ENCODE measurements at places on chromosomes 1 and 21.

DNA sequence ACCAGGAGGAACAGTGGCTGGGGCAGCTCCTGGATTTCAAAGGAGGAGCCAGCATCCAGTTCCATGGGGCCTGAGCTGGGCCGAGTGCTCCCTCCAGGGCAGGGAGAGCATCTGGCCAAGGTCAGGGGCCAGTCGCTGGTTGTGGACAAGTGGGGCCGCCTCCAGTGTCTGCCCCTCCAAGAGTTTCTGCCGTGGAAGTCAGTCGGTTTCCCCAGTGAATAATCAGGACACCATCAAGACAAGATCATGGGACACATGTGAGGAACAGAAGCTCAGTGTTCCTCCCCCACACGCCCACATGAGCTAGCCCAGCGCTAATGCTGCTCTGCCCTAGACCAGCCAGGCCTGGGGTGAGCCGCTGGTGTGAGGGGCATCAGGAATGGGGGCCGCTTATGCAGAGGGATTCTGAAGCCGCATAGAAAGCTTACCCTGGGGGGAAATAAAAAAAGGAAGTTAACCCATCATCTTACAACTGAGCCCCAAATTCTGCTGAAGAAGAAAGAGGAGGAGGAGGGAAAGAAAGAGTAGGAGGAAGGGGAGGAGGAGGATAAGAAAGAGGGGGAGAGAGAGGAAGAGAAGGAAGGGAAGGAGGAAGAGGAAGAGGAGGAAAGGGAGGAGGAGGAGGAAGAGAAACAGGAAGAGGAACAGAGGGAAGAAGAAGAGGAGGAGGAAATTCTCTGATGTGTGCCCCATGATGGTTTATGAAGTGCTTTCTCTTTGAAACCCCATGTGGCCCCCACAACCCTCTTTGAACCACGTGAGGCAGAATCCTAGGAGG lies 198.4 kb downstream of the MATN1 start:
- no peak overlapping the region for H3K4me3 ChIP-seq
- no peaks in the 10 kb centered on the region for H3K36me3 ChIP-seq
- DNase-seq = no peak
- H3K27ac ChIP-seq = no peak overlapping the region
- H3K27me3 ChIP-seq = peaks cover 60% of the 10 kb centered on the region

- H3K36me3 ChIP-seq = peaks cover 48% of the 10 kb centered on the region
- DNase-seq = no peak
- no peak overlapping the region for H3K27ac ChIP-seq
- no peak overlapping the region for H3K4me3 ChIP-seq
Measured at GRCh38 chr1:243580072-243580471, 270.0 kb downstream of the AKT3 start.

DNA sequence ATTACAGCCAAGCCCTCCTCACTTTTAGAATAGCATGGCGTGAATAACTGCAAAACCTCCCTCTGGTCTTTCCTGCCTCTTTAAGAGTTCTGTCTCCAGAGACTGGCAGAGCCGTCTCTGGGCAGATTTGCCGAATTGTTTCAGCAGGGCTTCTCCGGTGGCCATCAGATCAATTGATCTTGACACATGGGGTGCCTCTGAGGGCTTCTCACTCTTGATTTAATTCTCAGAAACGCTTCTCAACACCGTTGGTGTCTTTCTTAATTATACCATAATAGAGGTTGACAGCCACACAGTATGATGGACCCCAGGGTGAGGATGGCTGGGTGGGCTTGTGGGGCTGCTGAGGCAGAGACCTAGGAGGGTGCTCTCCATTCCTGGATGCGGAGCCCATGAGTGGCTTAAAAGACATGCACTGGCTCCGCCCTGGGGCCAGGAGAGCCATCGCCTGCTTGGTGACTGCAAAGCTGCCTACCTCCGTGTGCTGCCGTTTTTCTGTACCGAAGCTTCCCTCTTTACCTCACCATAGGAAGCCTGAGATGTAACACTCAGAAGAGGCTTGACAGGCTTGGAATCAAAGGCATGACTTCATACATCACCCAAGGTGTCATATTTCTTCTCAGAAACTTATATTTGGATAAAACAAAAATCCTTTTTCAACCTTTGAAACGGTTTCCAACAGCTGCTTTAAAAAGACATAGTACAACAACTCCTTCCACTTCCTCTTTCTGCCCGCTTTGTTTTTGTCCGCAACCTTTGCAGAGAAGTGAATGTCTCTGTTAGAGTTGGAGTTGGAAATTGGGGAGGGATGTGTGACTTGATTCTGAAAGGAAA lies 82.9 kb downstream of the GALNT2 start:
- no peaks in the 10 kb centered on the region for H3K36me3 ChIP-seq
- H3K27me3 ChIP-seq = no peaks in the 10 kb centered on the region
- H3K4me3 ChIP-seq = no peak overlapping the region
- DNase-seq = no peak

DNA sequence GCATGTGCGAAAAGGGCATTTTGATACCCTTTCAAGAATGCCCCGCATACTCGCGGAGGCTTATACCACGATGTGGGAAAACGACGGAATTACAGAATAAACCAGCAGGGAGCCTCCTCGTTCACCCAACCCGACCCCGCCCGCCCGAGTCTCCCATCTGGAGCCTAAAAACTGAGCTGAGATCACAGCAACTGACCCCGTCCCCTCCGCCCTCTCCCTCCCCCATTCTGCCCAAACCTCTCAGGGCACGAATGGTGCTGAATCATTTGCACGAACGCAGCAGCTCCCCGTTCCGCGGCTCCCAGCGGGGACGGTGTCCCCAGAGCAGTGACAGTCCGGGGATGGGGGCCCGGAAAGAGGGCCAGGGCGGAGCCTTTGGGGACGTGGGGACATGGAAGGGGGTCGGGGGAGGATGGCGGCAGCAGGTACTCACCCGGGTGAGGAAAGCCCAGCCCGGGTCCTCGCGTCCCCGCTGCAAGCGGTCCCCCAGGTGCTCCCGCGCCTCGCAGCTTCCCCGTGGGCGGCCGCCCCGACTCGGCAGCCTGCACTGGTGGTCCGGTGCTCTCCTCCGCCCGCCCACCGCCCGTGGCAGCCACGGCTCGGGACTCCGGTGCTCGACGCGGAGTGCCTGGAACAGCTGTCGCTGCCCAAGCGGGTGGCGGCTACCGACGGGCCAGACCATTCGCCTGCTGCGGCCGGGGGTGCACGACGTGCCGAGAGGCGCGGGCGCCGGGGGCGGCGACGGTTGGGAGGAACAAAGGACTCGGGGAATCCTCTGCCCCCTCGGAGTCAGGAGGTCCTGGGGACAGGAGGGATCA lies at the start of gene TTLL7:
Gene TTLL7, minus strand, starts transcription at position 635 of the 818 bp plus-strand sequence. CDS start 46,921 bp downstream, outside the sequence.
- H3K4me1 ChIP-seq = no peaks in the 10 kb centered on the region
- H3K27me3 ChIP-seq = no peaks in the 10 kb centered on the region
- H3K36me3 ChIP-seq = no peaks in the 10 kb centered on the region
- H3K27ac ChIP-seq = peak within 1 kb of the TSS; percentile 99
- peak within 1 kb of the TSS; percentile 91 for H3K4me3 ChIP-seq
- DNase-seq = peak; percentile 91

DNA sequence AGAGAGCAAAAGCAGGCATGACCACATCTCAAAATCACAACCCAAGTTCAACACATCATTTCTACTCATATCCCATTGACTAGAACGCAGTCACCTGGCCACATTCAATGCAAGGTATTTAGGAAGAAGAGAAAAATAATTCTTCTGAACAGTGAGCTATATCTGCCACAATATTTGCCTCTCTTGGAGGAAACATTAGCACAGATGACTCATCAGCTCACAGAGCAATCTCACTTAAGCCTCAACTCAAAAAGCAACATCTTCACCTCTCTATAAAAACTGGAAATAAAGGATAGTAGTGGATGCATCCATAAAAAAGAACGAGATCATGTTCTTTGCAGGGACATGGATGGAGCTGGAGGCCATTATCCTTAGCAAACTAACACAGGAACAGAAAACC lies 143.9 kb upstream of the FMN2 start:
- DNase-seq = no peak
- H3K4me3 ChIP-seq = no peak overlapping the region
- H3K27me3 ChIP-seq = no peaks in the 10 kb centered on the region
- no peak overlapping the region for H3K27ac ChIP-seq

DNA sequence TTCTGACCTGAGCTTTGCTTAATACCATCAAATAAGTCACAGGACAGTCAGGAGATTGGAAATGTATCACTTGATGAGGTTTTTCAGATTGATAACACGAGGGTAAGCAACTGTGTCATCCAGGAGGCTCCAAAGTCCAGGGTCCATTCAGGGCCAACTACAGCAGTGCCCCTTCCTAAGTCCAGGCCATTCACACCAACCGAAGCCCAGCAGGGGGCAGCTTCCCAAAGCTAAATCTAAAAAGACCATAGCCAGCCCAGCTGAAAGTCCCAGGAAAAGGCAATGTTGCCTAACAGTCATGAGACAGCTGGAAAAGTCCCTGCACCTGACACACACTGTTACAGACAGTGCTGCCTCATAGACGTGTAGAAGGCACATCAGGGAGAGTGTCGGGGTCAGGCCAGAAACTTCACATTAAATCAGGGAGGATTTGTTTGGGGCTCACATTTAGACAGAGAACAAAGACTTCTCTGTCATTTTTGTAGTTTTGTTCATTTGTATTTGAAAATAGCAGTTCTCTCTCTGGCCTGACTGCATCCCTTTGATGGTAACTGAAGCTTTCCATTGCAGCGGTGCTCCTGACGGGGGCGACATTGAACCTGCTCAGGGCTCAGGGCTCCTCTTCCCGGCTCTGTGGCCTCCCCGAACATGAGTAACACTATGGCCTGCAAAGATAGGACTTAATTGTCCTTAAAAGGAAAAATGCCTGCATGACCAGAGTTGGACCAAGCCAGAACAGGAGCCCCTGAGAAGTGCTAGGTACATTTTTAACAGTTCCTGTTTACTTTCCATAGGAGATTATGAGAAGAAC lies 200.4 kb downstream of the NRIP1 start:
- H3K27me3 ChIP-seq = no peaks in the 10 kb centered on the region
- peak; percentile 54 for DNase-seq
- H3K27ac ChIP-seq = no peak overlapping the region
- no peaks in the 10 kb centered on the region for H3K36me3 ChIP-seq
- no peak overlapping the region for H3K4me3 ChIP-seq
- H3K4me1 ChIP-seq = no peaks in the 10 kb centered on the region

GRCh38 chr1:232993555-232993954 lies 43.1 kb downstream of the NTPCR start:
- H3K27me3 ChIP-seq = no peaks in the 10 kb centered on the region
- no peak for DNase-seq
- H3K36me3 ChIP-seq = peaks cover 9% of the 10 kb centered on the region
- H3K27ac ChIP-seq = no peak overlapping the region

GRCh38 chr1:95146637-95147036 lies 29.5 kb downstream of the TLCD4 start:
- no peak overlapping the region for H3K4me3 ChIP-seq
- DNase-seq = no peak
- no peaks in the 10 kb centered on the region for H3K36me3 ChIP-seq
- no peaks in the 10 kb centered on the region for H3K27me3 ChIP-seq

DNA sequence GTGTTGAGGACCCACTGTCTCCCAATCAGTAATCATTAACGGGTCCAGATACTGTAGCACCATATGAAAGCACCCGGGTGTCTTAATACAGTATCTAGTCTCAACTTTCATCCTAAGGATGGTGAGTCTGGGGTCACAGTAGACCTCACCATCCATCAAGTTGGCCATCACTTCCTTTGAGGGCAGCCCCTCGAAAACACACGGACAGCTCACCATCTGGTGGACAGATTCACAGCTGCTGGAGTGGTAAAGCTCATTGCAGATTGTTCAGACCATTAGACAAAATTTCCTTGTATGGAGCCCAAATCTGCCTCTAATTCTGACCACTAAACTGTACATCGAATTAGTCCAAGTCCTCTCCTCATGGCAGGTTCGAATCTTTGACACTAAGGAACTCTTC lies 123.1 kb downstream of the PGBD5 start:
- no peaks in the 10 kb centered on the region for H3K36me3 ChIP-seq
- no peak overlapping the region for H3K27ac ChIP-seq
- DNase-seq = no peak
- H3K4me1 ChIP-seq = peaks cover 3% of the 10 kb centered on the region
- no peaks in the 10 kb centered on the region for H3K27me3 ChIP-seq

GRCh38 chr1:109256085-109256484 lies 6.7 kb downstream of the CELSR2 start:
- H3K4me1 ChIP-seq = peaks cover 29% of the 10 kb centered on the region
- H3K36me3 ChIP-seq = no peaks in the 10 kb centered on the region
- no peaks in the 10 kb centered on the region for H3K27me3 ChIP-seq

DNA sequence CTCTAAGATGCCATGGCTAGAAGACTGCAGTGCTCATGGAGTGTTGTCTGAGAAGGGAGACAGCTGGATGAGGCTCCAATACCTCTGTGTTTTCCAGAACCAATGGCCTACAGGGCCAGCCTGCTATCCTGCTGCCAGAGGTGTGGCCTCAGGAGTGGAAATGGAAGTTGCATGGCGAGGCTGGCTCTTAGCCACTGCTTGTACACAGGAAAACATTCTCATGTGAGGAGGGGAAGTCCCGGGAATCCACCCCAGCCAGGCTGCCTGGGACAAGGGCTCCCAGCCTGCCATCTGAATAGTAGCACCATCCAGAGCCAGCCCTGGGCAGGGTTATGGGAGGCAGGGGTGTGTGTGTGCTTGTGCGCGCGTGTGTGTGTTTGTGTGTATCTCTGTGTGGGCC lies 56.5 kb downstream of the SDC3 start:
- DNase-seq = peak; percentile 70
- no peaks in the 10 kb centered on the region for H3K36me3 ChIP-seq
- no peaks in the 10 kb centered on the region for H3K27me3 ChIP-seq
- H3K4me1 ChIP-seq = peaks cover 8% of the 10 kb centered on the region

- no peaks in the 10 kb centered on the region for H3K27me3 ChIP-seq
- no peaks in the 10 kb centered on the region for H3K36me3 ChIP-seq
- no peak overlapping the region for H3K4me3 ChIP-seq
- H3K4me1 ChIP-seq = peaks cover 6% of the 10 kb centered on the region
- no peak for DNase-seq
Measured at GRCh38 chr21:39029900-39030884, 153.1 kb downstream of the PSMG1 start.

GRCh38 chr1:165695031-165695430 lies 3.3 kb downstream of the ALDH9A1 start:
- no peak overlapping the region for H3K27ac ChIP-seq
- H3K36me3 ChIP-seq = peaks cover 8% of the 10 kb centered on the region
- H3K4me3 ChIP-seq = no peak overlapping the region
- H3K27me3 ChIP-seq = no peaks in the 10 kb centered on the region
